Left ventricle myocardium inferior (tissue), 1 donor: ENCODE measurements at places on chromosomes 1 and 21.
A peak's percentile ranks its signal among the peaks of the same experiment; 100 is the strongest.

- no peak for DNase-seq
Observed at GRCh38 chr1:189357317-189357716, 1120.3 kb downstream of the BRINP3 start.

DNA sequence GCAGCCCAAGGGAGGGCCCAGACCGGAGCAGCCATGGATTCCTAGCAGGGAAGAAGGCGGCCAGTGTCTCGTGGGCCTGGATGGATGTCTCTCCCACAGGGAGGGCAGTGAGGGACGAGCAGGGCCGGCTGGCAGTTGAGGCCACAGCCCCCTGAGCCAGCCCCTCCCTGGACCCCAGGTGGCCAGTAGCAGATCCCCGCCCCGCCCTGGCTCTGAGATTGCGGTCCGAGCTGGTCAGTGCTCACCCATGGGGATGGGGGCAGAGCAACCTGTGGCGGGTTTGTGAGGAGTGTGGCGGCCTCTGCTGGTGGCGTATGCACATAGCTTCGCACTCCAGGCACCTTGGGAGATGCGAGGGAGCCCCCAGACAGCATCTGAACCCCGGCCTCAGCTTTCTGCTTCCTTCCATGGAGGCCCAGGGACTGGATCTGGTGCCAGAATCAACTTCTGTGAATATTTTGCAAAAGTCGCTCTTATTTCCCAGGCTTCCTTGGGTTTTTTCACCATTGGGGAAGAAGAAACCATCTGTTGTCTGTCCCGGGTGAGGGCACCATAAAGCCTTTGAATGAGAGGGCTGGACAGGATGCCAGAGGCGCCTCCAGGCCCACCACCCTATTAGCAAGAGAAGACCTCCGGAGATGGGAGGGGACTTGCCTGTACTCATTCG, 8.4 kb upstream of the KCNN3 start:
- peak; percentile 78 for DNase-seq

DNA sequence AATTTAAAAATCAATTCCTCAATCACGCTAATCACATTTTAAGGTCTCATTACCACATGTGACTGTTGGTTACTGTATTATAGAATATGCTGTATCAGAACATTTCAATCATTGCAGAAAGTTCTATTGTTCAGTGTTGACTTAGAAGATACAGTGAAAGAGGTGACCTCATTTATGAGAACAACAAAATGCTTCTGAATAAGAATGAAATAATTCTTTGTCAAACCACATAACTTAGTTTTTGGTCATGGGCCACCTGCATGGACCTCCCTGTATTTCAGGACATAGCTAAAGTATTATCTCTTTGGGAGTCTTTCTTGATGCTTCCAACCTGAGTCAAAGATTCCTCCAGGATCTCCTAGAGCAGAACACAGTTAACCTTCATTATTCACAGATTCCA, 22.3 kb downstream of the MFSD2A start:
- DNase-seq: no peak

DNA sequence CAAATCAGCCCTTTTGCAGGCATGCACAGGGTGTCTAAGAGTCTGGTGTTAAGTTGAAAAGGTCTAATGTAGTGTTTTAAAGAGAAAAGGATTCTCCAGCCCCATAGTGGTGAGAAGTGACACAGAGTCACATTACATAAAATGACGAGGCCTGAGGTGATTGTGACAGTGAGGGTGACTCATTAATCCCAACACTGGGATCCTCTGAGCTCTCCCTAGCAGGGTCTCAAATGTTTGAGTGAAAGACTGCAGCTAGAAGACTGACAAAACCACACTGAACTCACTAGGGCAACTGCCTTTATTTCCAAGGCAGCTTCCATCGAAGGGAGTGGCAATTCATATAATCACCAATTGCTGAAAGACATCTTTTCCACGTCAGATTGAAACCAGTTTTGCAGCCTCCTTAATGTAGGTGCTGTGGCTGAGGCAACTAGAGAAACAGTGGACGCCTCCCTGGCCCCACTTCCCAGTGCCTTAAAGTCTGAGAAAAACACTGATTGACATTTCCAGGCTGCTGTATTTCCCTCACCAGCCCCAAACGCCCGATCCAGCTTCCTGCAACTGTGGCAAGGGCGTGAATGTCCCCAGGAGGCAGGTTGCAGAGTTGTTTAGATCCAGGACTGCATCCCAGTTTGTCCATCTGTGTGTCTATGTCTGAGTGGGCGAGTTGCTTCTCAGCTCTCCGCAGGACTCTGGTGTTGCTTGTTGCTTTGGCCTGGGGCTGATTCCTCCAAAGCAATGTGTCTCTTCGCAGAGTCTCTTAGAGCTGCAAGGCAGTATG, 81.4 kb downstream of the RUNX1 start:
- DNase-seq: no peak

DNA sequence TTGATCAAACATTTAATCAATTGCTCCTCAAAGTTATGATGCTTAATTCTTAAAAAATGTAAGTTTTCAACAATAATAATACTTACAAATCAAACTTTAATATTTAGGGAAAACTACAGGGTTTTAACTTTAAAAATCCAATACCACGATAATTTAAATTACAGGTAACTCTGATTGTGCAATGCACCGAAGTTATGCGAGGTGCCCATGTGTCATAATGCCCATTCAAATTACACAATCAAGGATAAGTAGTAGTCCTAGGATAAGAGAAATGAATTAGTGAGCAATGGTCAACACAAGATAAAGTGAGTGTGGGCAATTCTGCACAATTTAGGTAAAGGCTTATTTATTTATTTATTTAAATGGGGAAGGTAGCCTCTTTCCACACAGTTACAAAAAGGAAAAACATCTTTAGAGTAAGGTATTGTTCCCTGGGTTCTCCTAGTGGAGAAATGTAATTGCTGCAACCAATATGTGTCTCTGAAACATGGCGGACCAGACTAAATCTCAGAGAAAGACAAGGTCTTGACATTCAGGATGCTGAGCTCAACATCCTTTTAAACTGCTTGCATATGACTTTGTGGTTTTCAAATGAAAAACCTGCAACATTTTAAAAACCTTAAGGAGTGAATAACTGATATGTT, 164.2 kb downstream of the TTLL7 start:
- DNase-seq: no peak

DNA sequence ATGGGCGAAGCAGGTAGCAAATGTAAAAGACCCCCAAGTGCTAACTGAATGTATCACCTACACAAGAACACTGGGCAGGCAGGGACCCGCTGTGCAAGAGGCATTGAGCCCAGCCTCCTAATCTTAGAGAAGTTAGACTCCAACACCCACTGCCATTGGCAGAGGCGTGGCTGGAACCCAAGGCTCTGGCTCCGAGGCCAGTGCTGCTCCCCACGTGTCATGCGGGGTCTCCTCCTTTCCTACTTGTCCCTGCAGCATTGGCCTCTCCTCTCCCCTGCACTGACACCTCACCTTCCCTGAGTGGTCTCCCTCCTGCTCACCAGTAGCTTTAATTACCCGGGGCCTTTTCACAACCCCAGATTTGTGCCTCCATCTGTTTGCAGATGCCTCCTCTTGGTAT, 107.0 kb downstream of the GALNT2 start:
- no peak for DNase-seq

DNA sequence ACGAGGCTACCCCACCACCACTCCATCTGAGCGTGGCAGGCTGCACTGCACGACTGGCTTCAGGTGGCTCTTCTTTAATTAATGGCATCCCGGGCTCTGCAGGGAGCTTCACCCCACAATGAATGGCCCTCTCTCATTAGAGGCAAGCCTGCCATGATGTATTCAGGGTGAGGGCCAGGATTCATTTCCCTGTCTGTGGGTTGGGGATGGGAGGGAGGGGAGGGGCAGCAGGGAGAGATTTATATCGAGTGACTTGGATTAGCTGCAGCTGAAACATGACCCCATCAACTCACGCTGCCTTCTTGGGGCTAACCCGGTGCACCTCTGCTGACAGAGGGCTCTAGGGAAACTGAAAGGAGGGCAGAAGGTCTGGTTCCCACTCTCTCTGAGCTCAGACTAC, 54.2 kb downstream of the ERI3 start:
- no peak for DNase-seq

DNA sequence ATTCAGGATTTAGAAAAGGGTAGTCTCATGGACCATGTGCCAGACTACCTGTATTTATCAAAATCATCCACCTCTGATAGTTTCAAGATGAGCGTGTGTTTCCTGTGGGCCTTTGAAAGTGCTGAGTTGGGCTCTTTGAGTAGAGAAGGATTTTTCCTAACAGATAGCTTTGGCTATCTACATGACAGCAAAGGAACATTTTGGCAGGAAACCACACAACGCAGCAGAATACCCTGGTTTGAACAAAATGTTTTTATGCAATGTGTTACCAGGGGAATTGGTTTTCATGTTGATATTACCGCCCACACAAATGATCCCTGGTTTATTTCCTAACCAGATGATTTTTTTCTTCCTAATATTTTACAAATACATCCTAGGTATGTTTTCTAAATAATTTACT, 431.4 kb downstream of the NEGR1 start:
- DNase-seq: no peak

DNA sequence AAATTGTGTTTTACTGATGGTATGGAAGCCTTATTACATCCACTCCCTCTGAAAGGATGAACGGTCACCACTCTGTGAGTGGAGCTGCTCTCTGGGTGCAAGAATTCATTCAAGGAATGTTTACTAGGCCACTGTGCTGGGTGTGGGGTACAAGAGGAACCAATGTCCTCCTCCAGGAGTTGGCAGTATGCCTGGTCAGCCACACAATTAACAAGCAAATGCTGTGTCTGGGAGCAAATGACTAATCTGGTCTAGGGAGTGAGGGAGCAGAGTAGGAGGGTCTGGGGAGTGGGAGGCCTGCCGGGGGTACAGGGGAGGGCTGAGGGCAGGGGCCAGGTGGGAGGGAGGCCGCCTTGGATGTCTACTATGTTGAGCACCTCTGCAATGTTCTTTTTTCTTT, 27.2 kb upstream of the TDRD10 start:
- no peak for DNase-seq

DNA sequence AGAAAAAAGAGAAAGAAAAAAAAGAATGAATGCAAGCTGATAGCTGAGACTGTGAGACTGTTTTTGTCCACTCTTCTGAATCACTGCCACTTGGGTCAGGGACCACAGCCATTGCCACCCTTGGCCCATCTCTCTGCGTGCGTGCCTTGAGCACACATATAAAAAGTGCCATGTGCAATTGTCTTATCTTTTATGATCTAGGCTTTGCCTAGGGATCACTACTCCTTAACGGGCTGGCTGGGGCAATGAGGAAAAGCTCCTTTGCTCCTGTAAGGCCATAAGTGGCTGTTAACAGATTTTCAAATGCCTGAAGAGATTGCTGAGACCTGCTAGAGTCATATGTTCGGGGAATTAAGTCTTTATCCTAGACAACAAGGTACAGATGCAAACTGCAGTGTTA, 8.2 kb downstream of the SPATA46 start:
- DNase-seq: no peak

GRCh38 chr1:4696161-4696745, 41.8 kb downstream of the AJAP1 start:
- no peak for DNase-seq

DNA sequence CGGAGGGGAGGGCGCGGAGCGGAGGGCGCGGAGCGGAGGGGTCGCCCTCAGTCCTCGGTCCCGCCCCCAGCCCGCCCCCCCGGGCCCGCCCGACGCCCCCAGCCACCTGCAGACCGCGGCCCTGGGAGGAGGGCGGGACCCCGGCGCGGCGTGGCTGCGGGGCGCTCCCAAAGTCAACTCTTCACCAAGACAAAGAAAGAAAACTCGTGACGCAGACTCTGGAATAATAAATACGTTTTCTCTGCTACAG, 1.2 kb downstream of the HES4 start:
- no peak for DNase-seq

DNA sequence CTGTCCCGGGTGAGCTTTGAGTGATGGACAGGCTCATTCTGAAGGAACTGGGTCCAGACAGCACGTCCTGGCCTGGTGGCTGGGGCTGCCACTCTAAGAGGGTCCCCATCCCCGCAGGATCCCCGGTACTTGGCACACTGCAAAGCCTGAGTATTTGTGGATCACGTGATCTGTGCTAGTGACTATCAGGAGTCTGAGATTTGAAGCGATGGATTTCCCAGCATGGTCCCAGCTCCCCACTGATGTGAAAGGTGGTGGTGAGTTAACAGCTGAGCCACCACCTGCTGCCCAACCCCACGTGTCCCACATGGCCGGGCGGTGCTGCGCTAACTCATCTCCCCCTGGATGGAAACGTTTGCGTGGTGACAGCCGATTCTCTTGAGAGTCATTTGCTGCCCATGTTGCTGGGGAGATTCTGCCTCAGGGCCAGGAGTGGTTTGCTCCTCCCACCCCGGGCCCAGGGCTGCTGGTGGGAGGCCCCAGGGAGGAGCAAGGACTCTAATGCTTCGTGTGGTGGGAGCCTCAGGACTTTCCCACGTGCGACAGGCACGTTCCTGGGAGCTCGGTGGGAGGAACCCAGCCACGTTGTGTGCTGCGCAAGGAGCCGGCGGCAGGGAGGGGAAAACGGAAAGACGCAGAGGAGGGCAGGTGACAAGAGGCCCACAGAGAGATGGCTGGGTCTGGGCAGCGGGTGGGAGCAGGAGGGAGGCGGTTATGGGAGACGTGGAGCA, 15.1 kb downstream of the FAAP20 start:
- DNase-seq: no peak

- peak; percentile 91 for DNase-seq
Observed at GRCh38 chr1:110634455-110635311, 28.5 kb upstream of the KCNA2 start.

DNA sequence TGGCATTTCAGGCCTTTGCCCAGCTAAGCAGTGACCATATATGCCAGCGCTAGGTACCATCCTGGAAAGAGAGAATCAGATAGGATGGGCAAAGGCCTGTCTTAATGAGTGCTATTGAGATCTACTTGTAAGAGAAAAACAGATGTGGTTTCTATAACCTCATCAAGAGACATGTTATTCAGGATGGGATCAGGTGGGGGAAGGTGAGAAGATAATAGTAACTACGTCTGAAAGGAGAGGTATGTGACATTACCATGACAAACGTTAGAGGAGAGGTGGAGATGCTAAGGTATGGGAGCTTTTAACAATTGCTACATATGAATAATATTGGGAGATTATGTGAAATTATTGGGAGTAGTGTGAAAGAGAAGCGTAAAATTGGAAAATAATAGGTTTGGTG, 204.2 kb upstream of the PLXNA2 start:
- DNase-seq: no peak

- DNase-seq: peak; percentile 81
Observed at GRCh38 chr1:194069168-194069830, 882.9 kb upstream of the B3GALT2 start.

GRCh38 chr1:178528953-178529335, 16.0 kb downstream of the TEX35 start:
- DNase-seq: no peak

GRCh38 chr1:2906085-2906484, 104.6 kb upstream of the TTC34 start:
- no peak for DNase-seq

DNA sequence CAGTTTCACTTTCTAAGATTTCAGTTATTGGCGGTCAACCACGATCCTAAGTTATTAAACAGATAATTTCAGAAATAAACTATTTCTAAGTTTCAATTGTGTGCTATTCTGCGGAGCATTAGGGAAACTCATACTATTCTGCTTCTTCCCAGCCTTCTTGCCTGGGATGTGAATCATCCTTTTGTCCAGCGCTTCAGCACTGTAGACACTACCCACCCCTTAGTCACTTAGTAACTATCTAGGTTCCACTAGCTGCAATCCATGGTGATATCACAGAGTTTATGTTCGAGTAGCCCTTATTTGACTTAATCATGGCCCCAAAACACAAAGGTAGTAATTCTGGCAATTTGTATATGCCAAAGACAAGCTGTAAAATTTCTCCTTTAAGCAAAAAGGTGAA, 279.9 kb upstream of the ADAMTS5 start:
- no peak for DNase-seq

GRCh38 chr1:205633421-205633976, 1.7 kb upstream of the ELK4 start:
- no peak for DNase-seq
